ENCODE measurements at places on chromosomes 2 and 18.

- no peak for DNase-seq
Observed at GRCh38 chr18:56789004-56789888, 138.1 kb downstream of the WDR7 start.

GRCh38 chr2:50895041-50895440 is 136.9 kb downstream of the NRXN1 start:
- DNase-seq = no peak

GRCh38 chr2:172097557-172098131 is 5.1 kb downstream of the DLX2 start:
- DNase-seq = no peak

GRCh38 chr2:61969376-61969775 is 63.9 kb downstream of the COMMD1 start:
- DNase-seq = no peak

- no peak for DNase-seq
Observed at GRCh38 chr18:9506046-9506792, 30.9 kb downstream of the RALBP1 start.

DNA sequence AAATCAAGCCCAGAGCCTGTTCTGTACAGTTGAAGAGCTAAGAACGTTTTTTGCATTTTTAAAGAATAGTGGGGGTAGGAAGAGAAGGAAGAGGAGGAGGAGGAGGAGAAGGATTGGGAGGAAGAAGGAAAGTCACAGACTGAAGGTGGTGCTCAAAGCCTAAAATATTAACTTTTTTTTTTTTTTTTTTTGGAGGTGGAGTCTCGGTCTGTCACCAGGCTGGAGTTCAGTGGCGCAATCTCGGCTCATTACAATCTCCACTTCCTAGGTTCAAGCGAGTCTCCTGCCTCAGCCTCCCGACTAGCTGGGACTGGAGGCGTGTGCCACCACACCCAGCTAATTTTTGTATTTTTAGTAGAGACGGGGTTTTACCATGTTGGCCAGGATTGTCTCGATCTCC is 18.3 kb upstream of the KLHL29 start:
- DNase-seq = no peak

All from GF-D8 (cell line).